Lung microvascular endothelial cell (primary cell): ENCODE measurements at places on chromosomes 5 and 9.

GRCh38 chr5:172089298-172090117 is 83.1 kb upstream of the FBXW11 start:
- DNase-seq: no peak

DNA sequence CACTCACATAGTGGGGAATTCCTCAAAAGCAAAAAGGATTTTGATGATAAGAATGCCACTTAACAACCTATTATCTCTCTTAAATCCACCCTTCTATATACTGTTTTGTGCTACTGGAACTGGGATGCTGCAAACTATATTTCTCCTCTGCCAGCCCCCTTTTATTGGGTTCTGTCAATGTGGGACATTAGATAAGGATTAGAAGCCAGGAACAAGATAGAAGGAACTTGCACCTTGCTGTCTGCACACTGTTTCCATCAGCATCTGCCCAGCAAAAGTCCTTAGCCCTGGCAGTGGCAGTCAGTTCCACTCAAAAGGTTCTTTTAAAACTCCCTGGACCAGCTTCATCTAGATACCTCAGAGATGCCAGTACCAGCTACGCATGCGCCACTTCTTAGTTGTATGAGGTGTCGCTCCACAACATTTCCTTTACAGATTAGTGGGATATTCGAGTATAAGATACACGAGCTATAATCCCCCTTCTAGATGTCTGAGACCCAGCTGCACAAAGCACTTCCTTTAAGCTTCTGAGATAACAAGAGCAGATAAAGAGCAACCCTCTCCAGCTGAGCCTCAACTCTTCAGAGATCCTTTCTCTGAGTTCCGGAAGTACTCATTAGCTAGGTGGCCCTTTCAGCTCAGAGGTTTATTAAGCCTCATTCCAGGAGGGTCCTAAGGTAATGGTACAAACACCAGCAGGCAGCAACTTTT is 45.3 kb downstream of the CERT1 start:
- no peak for DNase-seq

- DNase-seq: no peak
Observed at GRCh38 chr9:27303219-27303618, 6.3 kb upstream of the EQTN start.

GRCh38 chr5:17256171-17256570 is 38.7 kb downstream of the BASP1 start:
- DNase-seq: no peak

DNA sequence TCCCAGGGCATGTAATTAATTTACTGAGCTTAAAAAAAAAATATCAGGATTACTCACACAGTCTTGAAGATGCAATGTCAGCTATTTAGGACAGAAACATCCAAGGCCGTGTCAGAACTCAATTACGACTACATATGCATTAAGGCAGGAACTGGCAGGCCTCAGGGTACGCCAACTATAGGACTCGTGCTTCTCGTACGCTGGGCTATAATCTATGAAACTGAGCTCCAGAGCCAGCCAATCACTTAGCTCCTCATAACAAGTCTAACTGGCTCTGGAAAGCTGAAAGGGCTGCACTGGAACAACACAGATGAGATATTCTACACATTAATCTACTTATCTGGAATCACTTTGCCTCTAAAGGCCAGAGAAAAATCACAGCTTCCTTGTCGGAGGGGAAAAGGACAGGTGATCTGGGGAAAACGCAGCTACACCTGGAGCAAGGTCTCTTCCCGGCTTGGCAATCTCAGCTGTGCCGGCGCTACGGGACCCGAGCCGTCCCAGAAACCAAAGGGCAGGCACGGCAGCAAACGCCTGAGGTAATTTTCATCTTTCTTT is 212.0 kb downstream of the DEPDC1B start:
- DNase-seq: no peak

- no peak for DNase-seq
Observed at GRCh38 chr9:136018257-136019031, 57.3 kb upstream of the UBAC1 start.

DNA sequence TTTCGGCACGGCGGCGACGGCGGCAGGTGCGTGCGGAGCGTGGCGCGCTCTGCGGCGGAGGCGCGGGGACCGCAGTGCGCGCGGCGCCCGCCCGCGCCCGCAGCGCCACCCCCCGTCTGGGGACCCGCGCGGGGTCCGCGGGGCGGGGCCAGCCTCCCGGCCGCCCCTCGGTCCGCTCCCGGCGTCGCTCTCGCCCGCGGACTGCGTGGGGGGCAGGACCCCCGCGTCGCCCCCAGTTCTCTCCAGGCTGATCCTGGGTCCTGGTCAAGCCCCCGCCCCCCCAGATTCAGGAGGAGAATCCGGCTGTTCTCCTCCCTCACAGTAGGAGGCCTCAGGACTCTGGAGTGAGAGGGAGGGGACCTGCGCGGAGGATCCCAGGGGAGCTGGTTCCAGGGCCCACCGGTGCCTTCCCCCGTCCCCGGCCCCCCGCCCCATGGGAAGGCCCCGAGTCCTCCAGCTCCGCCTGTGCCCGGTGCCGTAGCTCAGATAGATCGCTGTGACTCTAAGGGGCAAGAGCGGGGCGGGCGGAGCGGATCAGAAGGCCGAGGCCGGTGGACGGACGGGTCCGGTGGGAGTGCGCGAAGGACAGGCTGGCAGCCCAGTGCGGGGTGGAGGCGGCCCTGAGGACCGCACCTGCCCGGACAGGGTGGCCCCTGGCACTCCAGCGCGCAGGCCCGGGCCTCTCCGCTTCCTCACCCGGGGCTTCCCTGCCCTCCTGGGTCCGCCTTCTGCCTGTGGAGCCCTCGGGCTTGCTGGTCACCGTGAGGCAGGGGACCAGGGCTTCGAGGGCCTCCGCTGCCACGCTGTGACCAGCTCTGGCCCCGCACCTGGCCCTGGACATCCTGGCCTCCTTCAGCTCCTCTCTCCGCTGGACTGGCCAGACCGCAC is at the start of gene RNF208:
Gene RNF208, minus strand, starts transcription at position 51 of the 888 bp plus-strand sequence. CDS start 1,028 bp downstream, outside the sequence.
- no peak for DNase-seq

GRCh38 chr5:131381777-131382176 is 117.9 kb downstream of the CDC42SE2 start:
- DNase-seq: no peak

DNA sequence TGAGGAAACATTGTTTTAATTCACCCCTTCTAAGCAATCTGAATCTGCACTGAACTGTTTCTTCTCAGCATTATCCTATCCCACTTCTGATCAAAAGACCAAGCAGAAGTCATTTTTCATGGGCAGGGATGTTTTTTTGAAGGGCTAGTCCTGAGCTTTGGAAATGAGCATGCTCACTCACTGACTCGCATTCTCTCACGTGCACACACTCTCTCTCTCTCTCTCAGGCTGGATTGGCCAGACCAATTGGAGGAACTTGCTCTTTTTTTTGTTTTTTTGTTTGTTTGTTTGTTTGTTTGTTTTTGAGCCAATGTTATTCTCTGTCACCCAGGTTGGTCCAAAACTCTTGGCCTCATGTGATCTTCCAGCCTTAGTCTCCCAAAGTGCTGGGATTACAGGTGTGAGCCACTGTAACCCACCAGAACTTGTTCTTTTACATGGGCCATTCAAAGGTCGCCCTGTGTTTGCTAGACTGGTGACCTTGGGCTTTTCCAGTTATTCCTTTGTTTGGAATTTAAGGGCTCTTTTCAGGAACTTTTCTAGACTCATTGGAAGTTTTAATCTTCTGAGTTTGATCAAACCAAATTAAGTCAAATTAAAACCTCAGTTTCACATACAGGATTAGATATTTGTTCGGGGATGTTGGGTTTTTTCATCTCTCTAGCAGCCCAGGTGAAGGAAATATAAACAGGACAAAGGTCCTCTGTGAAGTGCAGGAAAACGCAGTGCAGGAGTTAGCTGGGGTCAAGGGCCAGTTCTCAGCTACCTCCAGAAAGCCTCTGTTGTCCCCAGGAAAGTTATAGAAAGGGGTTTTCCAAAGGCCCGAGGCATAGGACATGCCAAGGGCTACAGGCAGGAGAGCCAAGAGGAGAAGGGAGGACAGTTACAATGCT is 13.1 kb downstream of the FAXDC2 start:
- DNase-seq: no peak
